ENCODE measurements at places on chromosomes 11 and 22.

GRCh38 chr11:74647404-74647803, 55.0 kb downstream of the POLD3 start:
- DNase-seq: no peak

GRCh38 chr22:28899199-28899853, 16.0 kb downstream of the ZNRF3 start:
- DNase-seq: peak; percentile 29

DNA sequence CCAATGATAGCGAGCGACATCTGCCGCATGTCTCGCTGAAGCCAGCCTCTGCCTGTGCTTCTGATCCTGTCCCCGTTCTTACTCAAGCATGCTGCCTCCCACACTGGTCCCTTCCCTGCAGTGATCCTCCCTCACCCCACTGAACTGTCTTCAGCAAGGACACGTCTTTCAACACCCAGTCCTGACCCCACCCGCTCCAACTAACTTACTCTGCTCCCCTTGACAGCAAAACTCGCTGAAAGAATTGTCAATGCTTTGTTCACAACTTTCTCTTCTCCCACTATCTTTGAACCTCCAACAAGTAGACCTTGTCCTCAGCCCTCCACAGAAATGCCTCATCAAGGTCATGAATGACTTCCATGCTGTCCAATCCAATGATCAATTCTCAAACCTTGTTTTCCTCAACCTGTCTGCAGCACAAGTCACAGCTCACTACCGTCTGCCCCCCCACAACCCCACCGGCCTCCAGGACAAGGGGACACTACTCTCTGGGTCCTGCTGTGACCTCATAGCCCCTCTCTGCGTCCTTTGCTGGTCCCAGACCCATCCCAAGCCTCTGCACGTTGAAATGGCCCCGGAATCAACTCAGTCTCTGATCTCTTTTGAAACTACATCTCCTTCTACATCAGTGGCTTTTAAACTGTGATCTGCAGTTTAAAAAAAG, 108.0 kb downstream of the MICAL3 start:
- no peak for DNase-seq

GRCh38 chr22:43921370-43921769, 2.2 kb upstream of the PNPLA3 start:
- peak; percentile 90 for DNase-seq

- no peak for DNase-seq
Observed at GRCh38 chr11:114115451-114115928, 56.0 kb downstream of the ZBTB16 start.
